ENCODE measurements at places on chromosomes 6 and 20.

DNA sequence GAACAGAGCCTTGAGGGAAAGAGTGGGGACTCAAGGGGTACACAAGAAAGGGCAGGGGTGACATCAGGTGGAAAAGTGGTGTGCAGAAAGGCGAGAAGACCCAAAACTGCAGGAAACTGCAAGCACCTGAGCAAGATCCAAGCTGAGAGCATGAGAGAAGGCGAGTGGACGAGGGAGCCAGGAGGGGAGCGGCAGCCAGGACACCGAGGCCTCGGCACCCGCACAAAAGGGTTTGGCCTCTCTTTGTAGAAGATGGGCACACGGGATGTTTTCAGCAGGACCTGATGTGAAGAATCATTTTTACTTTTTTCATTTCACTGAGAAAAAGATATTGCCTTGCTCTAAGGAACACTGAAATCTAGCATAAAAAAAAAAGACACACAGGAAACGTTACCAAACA lies 82.1 kb upstream of the FOXQ1 start:
- DNase-seq: no peak

DNA sequence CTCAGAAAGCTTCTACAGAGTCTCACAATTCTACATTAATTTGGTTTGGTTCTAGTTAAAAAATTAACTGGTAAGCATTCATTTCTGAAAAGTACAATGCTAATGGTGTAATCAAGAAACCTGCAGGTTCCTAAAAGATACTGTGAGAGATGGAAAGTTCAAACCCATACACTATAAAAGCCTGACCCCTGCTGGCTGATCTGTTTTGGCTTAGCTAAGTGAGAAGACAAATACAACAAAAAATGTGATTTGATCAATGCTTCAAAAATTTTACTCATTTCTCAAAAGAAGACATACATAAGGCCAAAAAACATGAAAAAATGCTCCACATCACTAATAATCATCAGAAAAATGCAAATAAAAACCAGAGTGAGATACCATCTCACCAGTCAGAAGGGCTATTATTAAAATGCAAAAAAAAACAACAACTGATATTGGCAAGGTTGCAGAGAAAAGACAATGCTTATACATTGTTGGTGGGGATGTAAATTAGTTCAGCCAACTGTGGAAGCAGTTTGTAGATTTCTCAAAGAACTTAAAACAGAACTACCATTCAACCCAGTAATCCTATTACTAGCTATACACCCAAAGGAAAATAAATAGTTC lies 102.8 kb downstream of the MOXD1 start:
- DNase-seq: no peak

DNA sequence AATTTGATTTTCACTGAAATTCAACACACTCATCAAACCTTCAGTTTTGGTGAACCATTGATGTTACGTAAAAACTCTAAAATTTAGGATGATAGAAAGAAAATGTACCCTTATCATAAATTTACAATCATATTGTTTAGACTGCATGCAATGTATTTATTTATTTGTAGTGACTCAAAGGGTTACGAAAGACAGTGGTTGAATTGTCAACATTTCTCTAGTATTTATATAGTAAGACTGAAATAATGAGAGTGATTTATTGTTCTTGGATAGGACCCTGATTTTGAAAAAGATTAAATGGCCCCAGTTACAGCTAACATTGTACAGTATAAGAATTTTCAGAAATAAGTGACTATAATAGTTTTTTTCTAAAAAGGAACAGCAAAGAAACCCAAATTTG lies 591.5 kb downstream of the RFPL4B start:
- DNase-seq: no peak

- DNase-seq: peak; percentile 86
Observed at GRCh38 chr6:26520850-26521599, 17.1 kb upstream of the HMGN4 start.

Measured in central memory CD4-positive, alpha-beta T cell (primary cell).